A673 (cell line): ENCODE measurements at places on chromosomes 6 and 20.

DNA sequence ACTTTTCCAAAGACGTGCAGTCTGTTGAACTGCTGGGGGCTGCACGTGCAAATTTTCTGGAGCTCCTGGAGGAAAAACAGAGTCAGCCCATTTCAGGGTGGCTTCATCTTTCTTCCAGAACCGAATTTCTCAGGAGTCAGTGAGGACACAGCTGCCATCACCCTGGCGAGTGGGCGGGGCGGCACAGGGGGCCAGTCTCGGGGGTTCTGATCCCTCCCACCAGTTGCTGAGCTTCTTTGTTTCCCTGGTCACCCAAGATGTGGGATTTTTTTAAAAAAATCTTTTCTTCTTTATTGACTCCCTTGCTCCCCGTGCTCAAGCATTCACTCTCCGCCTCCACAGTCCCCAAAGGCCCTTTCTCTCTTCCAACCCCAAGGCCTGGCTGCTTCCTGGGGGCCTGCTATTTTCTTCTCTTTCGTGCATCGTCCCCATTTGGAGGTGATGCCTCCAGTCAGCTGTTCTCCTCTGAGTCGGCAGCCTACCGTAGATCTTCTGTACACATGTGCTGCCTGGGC, 8.9 kb downstream of the C6orf118 start:
- no peak for DNase-seq

- DNase-seq, result no peak
Measured at GRCh38 chr6:24106291-24106690, 19.7 kb upstream of the NRSN1 start.

GRCh38 chr6:4308364-4308763, 173.0 kb upstream of the ECI2 start:
- DNase-seq, result no peak

DNA sequence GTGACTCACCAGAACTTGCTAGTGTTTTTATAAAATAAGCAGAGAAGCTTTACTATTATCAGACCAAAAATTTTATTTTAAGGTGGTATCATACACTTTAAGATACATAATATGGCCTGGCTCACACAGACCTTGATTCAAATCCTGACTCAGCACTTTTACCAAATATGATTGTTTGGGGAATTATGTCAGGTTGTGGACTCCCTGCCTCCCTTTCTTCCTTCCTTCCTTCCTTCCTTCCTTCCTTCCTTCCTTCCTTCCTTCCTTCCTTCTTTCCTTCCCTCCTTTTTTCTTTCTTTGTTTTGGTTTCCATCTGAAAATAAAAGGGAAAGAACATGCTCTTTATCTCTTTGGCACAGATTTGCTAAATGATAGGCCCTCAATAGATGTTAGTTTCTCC, 186.0 kb upstream of the MMS22L start:
- DNase-seq, result peak; percentile 88

GRCh38 chr6:114195027-114195365, 147.8 kb downstream of the HS3ST5 start:
- DNase-seq, result no peak

- no peak for DNase-seq
Measured at GRCh38 chr20:31819083-31819784, at the start of gene MYLK2. TSS of gene MYLK2 (plus strand) at chr20:31819356. CDS start at chr20:31819581, 225 bp downstream.

- no peak for DNase-seq
Measured at GRCh38 chr6:37643851-37644672, 53.6 kb downstream of the MDGA1 start.

- DNase-seq, result peak; percentile 58
Measured at GRCh38 chr6:16236631-16237199, 1.7 kb upstream of the GMPR start.

DNA sequence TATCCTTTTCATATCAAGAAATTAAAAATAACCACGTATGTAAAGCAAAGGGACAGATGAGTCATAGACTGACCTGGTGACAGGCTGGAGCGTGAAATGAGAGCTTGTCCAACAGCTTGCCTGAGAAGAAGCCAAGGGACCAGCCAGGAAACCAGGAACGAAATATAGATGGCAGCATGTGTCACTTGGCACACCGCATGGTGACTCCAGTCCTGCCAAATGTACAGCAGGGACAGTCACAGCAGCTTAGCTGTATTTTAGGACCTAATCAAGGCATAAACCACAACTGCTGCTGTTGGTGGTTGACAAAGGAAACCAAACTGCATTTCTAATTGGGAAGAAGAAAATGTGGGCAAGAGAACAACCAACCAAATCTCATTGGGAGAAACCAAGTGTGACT, 755.0 kb downstream of the TFAP2A start:
- no peak for DNase-seq

DNA sequence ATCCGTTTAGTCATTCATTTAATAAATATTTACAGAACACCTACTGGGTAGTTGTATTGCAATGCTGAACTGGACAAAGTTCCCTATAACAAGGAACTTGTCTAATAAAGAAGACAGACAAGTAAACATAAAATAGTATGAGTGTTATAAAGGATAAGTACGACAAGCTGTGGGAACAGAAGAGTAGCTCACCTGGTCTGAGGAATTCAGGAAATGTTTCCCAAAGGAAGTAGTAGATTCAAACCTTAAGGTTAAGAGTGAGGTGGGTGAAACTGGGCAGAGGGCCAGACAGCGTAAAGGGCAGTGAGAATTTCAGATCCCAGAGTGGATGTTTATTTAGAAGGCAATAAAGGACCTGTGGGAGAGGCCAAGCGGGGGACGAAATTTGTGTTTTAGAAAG, 72.3 kb upstream of the CD2AP start:
- no peak for DNase-seq

GRCh38 chr20:63686492-63687321, 9.7 kb upstream of the TNFRSF6B start:
- DNase-seq, result no peak
